Activated CD4-positive, alpha-beta T cell treated with anti-CD3 and anti-CD28 coated beads, Interleukin-2, amount 10 ng/mL, durations not matched to agents 7 days and 5 days (primary cell): ENCODE measurements at places on chromosomes 2 and 18.

DNA sequence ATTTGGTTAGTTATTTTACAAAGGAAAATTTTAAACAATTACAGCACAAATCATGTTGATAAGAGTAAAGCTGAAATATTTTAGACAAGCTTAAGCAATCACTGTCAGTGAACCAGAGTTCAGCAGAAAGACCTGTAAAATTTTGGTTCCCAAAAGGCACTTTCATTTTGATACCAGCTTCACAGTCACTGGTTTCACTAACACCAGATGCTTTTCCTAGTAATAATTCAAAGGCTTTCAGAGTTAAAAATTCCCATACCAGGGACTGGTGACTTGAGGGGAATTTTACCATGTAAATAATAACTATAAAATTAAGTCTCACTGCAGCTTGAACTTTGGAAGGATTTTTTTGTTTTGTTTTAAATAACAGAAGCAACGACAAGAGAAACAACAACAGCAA, 102.3 kb upstream of the CD302 start:
- no peak for DNase-seq

DNA sequence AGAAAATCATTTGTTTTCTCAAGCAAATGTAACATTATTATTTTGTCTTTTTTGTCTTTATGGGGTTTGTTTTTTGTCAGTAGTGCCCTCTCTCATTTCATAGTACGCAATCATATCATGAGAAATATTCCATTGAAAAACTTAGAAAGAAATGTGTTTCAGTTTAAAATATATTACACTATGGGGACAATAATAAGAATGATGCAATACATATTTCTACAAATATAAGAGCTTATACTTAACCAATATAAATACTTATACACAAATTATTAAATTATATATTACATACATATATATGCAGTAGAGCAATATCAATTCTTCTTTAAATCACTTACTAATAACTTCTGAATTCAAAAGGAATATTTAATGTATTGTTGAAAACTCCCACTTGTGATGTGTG, 13.7 kb downstream of the LRRTM4 start:
- DNase-seq, result no peak

DNA sequence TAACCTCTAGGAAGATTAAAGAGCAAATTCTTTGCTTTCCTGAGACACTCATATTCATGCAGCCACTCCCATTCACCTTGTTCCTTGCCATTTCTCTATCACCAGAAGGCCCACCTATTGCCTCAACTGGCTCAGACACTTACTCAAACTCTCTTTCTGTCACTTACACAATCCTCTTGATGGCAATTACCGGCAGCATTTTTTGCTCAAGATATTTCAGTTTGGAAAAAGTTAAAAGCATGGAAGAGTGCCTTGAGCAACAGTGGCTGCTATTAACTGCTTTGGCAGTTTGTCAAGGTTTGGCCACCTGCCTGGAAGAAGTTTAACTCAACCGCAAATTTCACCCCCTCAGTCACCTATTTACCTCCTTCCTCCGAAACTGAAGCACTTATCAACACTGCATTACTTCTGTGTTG, 1104.0 kb upstream of the PIK3C3 start:
- no peak for DNase-seq

- DNase-seq, result no peak
Observed at GRCh38 chr18:33745871-33746545, 168.0 kb downstream of the ASXL3 start.

DNA sequence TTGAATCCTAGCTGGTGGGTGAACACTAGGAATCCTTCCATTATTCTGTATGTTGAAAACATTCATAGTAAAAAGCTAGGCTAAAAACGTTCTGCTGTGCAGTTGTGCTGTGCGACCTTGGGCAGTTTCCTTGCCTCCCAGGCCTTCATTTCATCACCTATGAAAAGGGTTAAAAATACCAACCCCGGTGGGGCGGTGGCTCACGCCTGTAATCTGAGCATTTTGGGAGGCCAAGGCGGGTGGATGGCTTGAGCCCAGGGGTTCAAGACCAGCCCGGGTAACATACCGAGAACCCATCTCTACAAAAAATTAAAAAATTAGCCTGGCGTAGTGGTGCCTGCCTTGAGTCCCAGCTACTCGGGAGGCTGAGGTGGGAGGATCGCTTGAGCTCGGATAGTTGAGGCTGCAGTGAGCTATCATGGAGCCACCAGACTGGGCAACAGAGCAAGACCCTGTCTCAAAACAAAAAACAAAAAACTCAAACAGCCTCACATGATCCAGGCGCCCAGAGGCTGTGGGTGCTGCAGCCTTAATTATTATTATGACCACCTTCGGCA, 2.9 kb upstream of the RRM2 start:
- no peak for DNase-seq

- peak; percentile 60 for DNase-seq
Observed at GRCh38 chr2:72137498-72138010, 10.1 kb downstream of the CYP26B1 start.

DNA sequence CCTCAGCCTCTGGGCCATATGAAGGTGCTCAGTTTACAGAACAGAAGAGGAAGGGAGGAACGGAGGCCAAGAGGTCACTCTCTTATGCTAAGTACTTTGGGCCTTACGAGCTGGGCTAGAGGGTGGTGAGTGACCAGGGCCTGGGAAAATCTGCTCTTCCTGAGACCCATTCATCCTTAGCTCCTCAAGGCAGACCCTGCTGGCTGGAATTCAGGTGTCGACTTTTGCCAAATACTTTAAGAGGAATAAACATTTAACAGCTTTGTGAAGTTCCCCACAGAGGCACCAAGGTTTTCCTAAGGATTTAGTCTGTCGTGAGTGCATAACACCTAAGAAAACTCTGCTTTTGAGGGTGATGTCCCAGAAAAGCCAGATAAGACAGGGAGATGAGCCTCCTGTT, 129.7 kb upstream of the SIX2 start:
- no peak for DNase-seq

GRCh38 chr2:107461301-107461700, 365.4 kb upstream of the RGPD4 start:
- DNase-seq, result no peak

DNA sequence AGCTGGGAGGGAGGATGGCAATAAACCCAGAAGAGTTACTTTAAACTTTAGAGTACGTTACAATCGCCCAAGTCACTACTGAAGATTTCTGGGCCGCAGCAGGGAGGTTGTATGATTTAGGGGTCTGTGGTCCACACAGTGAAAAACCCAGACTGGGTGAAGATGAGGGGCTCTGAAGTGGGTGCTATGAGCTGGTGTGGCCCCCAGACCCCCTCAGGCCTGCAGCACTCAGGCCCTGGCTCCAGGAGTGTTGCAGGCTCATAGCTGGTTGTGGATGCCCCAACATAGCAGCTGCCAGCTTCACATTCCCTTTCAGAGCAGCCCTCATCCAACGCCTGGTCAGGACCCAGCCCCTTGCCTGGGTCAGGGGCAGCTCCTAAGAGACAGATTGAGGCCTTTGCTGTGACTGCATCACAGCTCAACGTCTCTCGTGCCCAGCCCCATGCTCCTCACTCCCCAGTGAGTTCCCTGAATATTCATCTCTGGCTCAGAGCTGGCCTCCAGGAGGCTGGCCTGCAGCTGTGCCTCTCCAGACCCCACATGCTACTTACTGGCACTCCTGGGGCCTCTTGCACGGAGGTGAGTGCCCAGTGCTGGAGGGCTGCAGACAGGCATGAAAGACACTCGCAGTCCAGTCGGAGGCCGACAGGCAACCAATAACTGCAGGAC, 94.5 kb upstream of the MYCN start:
- DNase-seq, result no peak

DNA sequence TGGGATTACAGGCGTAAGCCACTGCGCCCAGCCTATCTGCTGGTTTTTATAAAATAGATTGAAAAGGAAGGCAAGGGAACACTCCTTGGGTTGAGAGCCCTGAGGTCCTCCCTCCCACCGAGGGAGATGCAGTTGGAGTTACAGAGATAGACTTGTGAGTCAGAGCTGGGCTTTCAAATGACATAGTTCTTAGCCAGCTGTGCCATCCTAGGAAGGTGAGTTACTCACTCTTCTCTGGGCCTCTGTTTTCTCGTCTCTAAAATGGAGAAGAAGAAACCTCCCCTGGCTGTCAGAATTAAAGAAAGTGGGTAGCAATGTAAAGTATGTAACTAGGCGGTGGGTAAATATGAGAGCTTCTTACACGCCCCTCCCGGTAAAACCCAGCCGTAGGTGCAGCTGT, 2.4 kb downstream of the LRRFIP1 start:
- DNase-seq, result no peak

- no peak for DNase-seq
Observed at GRCh38 chr2:10385933-10386773, 62.0 kb downstream of the ODC1 start.

DNA sequence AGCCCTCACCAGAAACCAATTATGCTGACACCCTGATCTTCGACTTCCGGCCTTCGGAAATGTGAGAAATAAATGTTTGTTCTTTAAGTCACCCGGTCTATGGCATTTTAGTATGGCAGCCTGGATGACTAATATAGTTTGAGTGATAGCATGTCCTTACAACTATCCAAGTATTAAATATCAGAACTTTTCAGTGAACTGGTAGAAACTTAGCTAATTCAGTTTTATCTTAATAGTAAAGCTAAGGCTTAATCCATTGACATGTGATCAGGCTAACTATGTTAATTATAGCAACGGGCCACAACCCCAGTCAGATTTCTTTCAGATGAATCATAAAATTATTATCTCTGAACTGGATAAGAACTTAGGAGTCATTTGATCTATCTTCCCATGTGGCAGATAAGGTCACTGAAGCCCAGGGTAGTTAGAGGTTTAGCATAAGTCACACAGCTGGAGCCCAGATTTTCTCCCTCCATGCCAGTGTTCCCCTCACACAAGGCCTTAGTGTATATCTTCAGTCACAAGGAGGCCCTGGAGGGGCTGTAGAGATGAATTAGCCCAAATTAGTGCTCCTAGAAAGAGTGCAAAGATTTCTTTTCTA, 40.7 kb upstream of the UPP2 start:
- no peak for DNase-seq

- no peak for DNase-seq
Observed at GRCh38 chr2:203498161-203498560, 36.9 kb downstream of the RAPH1 start.

DNA sequence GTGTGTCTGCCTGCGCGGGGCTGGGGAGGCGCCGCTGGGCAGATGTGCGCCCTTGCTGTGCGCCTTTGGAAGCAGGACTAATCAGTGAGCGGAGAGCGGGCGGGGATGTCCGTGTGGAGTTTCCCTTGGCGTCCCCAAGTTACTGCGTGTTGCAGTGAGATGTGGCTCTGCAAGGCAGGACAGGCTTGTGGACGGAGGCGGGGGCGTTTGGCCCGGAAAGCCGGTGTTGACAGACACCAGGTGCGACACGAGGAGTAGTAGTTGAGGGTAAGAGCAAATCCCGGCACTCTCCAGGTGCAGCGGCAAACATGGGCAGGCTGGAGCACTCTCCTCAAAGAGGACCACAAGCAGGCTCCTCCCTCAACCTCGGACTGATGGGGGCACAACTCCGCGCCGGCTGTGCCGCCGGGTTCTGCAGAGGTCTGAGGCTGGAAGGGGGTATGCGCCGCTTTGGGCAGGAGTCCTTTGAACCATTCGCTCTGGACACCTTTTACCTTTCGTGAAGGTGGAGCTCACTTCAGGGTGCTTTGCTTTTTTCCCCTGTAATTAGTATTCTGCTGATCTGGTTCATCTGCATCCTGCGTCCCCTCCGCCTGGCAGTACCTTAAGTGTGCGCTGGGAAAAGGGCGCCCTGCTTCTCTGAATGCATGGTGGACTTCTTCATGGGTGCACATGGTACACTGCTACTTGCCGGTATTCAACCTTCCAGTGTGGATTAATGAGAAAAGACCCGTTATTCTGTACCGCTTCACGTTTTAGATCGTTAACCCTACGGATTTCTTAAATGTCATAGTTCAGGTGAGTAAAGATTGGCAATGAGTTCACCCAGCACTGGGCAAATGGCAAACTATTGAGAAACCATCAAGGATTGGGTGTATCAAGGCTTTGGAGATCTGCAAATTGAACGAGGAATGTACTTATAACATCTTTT, 608 bp downstream of the CDH7 start:
- no peak for DNase-seq

DNA sequence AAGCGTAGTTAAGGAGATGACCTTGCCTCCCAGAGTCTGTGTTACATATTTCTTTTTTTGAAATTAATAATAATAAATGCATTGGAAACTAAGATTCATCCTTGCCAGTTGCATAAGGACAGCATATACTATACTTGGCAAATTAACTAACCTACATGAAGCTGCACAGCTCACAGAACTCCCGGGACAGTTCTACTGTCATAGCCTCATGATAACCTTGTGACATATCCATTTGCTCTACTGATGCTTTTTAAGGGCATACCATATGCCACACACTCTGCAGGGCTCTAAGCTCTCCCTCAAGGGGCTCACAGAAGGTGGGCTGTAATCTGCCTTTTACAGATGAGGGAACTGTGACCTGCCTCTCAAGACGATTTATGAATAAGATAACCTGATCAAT, 3.8 kb downstream of the ITGB1BP1 start:
- no peak for DNase-seq
